SW480 (cell line): ENCODE measurements at places on chromosomes 5 and 9.
A peak's percentile ranks its signal among the peaks of the same experiment; 100 is the strongest.

GRCh38 chr9:33185858-33186257, 18.7 kb upstream of the B4GALT1 start:
- no peak for DNase-seq

DNA sequence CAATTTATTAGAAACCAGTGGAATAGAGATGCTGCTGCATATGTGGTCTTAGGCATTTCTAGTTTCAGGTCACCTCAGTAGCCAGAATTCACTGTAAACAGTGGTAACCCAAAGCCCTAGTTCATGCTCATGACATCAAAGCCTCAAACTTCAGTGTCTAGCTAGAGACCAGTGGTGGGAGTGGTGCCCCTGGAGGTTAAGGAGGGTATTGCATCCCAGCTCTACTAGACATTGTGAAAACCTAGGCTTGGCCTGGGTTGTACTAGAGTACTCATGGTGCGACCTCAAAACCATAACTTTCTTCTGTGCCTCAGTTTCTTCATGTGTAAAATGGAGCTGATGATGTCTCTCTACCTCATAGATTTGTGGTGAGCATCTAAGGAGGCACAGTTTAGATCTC, 18.8 kb downstream of the COL5A1 start:
- no peak for DNase-seq

DNA sequence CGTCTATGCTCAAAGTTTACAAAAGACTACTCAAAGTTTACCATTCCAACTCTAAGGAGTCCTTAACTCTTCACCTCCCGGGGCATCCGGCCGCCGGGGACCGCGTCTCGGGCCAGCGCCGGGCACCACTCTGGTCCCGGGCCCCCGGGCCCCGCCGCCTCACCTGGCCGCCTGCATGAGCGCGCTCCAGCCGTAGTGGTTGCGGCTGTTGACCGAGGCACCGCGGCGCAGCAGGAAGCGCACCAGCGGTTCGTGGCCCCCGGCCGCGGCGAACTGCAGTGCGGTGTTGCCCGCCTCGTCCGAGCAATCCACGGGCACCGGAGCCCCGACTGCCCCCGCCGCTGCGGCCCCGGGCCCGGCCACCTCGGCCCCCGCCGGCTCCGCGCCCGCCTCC, 388 bp downstream of the ANKS6 start:
- no peak for DNase-seq

- DNase-seq = no peak
Measured at GRCh38 chr5:21594566-21594965, 1258.6 kb downstream of the CDH12 start.

DNA sequence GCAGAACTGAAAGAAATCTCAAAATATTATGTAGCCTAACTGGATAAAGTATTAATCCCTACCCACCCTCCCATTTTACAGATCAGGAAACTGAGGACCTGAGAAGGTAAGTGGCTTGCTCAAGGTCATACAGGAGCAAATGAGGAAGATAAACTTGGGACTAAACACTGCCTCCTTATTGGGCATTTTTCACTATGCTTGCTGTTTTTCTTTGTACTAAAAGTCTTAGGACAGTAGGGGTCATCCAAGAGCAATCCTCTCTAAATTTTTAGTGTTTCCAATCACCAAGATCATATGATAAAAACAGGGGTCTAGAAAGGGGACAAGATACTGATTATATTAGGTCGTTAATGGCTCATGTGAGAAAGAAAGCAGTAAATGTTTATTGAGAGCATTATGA, 80.8 kb downstream of the RORB start:
- peak; percentile 3 for DNase-seq

GRCh38 chr5:14415024-14415697, 166.4 kb upstream of the OTULINL start:
- DNase-seq = no peak

- DNase-seq = peak; percentile 97
Measured at GRCh38 chr5:172733131-172733973, 37.6 kb downstream of the DUSP1 start.

- no peak for DNase-seq
Measured at GRCh38 chr5:36664766-36665165, 58.4 kb downstream of the SLC1A3 start.

- no peak for DNase-seq
Measured at GRCh38 chr5:65329266-65329665, 152.5 kb downstream of the ADAMTS6 start.

DNA sequence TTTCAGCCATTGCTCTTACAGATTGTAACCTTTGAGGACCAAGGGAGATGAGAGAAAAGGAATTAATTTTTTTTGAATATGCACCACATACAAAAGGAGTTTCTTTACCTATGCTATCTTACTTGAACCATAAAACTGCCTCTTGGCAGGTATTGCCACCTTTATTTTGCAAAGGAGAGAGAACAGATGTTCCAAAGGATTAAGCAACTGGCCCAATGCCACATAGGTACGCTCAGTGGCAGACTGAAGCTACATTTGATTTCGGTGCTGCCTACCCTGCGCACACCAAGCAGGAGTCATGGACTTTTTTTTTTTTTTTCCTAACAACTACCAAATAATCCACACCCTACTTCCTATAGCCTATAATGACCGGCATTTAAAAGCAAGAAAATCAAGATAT, 43.1 kb downstream of the SAXO1 start:
- no peak for DNase-seq

- DNase-seq = no peak
Measured at GRCh38 chr9:38440516-38440915, 16.3 kb upstream of the IGFBPL1 start.

- DNase-seq = no peak
Measured at GRCh38 chr5:89572696-89573095, 689.7 kb upstream of the MEF2C start.

DNA sequence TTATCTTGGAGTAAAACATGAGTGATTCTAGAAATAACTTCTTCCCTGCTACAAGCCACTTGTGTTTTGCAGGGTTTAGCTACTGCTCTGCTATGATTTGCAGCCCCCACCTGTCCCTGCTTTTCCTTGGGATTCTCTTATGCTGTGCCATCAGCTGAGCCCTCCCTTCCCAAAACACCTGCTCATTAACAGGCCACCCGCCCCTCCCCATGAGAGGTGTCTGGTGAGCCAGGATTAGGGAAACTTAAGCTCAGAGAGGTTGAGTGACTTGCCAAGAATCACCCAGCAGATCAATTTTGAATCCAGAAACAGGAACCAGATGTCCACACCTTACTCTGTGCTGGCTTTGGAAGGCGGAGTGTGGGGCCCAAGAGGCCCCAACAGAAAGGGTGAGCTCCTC, 111.7 kb upstream of the CXCL14 start:
- DNase-seq = no peak
